Thoracic aorta (tissue), 2 donors: ENCODE measurements at places on chromosomes 12 and 14. TPM values are rescaled to one million over a fixed set of nuclear protein-coding genes. Genes with fewer than 3 reads are reported as not detected.

DNA sequence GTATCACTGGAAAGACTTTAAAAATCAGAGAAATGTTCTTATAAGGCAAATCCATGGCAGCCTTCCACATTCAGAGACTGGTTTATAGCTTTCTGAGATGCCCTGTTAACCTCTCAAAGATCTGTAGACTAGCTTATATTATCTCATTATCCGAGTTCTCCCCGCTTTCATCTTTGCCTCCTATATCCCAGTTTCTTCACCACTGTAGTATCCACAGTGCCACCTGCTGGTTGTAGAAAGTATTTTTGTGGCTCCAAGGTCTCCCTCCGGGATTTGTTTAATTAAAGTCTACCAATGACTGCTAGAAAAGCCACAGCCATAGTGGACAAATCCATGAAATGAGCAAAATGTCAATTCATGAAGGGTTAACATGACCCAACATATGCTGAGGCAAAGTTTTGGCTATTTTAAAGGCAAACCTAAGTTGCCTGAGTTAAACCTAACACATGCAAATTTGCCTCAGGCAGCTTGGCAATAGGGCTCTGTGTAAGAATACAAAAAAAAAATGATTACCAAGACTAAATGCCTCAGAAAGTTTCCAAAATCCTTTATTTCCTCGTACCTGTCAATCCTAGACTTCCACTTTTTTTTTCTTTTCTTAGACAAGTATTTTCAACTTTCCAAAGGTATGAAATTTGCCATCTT lies 218.8 kb upstream of the BMP4 start:
- peak; percentile 17 for DNase-seq

Gene TRMT61A
- total RNA-seq: 18.8 TPM

DNA sequence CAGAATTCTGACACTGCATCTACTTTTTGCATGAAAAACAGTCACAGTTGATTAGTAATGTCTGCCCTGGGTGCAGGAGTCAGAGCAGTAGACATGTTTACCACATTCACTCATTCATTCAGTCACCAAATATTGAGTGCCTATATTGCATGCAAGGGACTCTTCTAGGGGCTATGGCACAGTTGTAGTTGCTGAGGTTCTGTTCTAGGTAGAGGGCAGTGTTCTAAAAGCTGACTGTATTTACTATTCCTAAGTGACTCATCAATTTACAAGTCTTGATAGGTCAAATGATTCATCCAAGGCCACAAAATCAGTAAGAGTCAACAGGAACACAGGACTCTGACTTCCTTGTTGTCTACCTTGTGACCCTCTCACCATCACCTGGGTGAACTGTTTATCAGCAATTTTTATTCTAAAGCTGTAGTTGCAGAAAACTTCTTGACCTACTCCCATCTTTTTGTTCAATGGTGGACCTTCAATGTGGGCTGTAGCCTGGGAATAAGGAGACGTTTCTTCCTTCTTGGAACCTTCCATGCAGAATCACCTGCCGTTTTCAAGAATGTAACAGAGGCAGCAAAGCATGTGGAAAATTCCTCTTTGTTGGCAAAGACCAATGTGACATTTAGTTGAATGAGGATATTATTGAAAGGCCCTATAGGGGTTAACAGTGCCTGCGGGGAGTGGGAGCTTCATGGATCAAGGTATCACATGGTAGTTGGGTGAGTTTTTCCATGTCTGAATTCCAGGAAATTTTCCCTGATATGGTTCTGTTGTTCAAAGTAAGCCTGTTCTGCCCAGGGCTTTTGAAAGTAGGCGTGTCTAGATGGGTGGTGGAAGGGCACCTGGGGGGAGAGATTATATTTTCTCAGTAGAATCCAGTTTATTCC lies 223.2 kb downstream of the KTN1 start:
- DNase-seq: no peak

- DNase-seq: peak; percentile 66
Measured at GRCh38 chr12:30795410-30796312, 40.9 kb upstream of the CAPRIN2 start.

DNA sequence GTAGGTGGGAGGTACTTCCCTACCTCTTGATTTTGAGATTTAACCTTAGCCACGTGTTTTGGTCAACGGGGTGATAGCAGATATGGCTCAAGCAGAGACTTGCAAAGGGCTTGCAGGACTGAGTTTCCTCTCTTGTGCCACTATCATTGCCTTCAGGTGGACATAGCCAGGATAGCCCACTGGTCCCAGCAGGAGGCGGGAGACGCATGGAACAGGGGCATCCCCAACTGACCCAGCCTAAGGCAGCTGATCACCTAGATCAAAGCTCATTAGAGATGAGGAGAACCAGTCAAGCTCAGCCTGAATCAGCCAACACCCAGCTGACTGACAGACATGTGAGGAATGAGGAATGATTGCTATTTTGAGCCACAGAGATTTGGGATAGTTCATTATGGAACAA lies 49.6 kb downstream of the CALM1 start:
- DNase-seq: no peak
